ENCODE measurements at places on chromosomes 5 and 9.

GRCh38 chr5:100706776-100707175 is 171.6 kb downstream of the FAM174A start:
- DNase-seq, result no peak

GRCh38 chr9:33049680-33050361 is 24.7 kb downstream of the DNAJA1 start:
- DNase-seq, result no peak

- peak; percentile 85 for DNase-seq
Observed at GRCh38 chr5:43065948-43066798, 26.1 kb upstream of the ANXA2R start.

- no peak for DNase-seq
Observed at GRCh38 chr5:175642998-175643397, 14.9 kb upstream of the HRH2 start.

DNA sequence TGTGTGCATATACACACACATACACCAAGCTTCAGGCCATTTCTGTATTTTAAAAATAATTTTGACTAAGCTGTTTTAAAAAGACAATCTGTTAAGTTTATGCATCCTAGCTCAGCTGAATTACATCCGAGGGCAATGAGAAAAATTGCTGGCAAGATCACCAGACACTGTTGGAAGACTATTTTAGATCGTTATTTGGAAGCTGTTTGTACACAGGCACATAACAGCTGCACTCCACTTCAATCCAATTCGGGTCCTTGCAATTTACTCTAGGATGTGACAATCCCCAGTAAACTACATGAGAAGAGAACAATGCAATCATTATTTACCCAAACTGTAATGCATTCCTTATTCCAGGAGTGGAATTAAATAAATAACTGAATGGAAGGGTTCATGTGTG is 79.3 kb upstream of the RASA1 start:
- DNase-seq, result no peak
